ENCODE measurements at places on chromosomes 1 and 21.

DNA sequence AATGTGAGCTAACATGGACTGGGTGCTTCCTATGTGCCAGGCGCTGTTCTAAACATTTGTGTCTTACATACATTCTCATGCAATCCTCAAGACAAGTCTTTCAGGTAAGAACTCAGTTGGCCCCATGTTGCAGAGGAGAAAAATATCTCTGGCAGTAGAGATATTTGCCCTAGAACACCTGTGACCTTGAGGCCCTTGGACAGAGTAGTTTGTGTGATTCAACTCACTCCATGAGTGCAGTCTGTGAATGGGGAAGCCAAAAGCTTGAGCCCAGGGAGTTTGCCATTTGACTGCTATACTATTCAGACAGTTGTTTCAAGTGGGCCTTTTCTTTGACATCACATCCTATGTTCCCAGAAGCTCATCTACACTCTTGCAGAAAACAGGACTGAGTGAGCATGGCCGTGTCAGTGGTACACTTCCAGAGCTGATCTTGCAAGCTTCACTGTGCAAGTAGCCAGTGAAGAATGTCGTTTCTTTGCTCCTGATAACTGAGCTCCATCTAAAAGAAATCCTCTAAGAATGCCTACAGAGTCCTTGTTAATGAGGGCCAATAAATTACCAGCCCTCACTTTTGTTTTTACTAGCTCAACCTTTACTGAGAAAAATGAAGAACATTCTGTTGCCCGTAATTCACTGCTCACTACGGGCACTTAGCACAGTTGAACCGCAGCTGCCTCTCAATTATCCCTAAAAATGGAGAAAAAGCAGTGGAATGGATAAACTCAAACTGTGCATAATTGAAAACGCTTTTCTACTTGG, 98.7 kb upstream of the C8B start:
- no peak for DNase-seq

- no peak for DNase-seq
Observed at GRCh38 chr21:42991992-42992740, 17.8 kb downstream of the PKNOX1 start.

GRCh38 chr1:115338457-115338820, 390 bp upstream of the NGF start:
- DNase-seq, result no peak

GRCh38 chr21:37908691-37909090, 7.6 kb downstream of the KCNJ6 start:
- DNase-seq, result no peak

DNA sequence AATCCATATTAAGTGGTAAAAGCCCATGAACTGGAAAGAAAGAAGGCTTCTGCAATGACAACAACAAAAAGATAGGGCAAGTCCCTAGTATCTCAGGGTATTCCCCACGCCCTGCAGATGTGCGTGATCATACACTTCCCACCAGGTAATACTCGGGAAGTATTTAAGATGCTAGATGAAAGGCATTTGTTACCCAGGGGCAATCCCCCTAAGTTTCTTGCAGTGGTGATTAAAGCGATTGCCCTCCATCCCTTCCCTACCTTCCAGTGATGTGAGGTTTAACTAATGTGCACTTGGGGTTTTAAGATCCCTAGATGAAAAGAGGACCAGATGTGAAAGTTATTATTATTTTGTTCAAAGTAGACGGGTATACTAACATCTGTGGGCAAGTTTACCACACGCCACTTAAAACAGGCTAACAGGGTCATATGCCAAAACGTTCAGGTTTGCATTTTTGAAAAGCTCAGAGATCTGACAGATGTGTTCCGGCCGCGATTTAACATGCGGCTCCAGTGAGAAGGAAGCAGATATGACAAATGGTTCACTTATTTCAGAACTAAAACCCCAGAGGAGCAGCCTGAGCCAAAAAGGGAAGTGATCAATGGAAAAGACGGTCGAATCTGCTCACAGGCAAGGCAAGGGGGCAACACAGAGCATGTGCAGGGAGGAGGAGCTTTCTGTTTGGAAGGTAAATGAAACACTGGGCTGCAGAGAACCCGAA, 17.4 kb downstream of the TIAM1 start:
- no peak for DNase-seq

- no peak for DNase-seq
Observed at GRCh38 chr1:201471772-201472171, 2.8 kb upstream of the PHLDA3 start.

DNA sequence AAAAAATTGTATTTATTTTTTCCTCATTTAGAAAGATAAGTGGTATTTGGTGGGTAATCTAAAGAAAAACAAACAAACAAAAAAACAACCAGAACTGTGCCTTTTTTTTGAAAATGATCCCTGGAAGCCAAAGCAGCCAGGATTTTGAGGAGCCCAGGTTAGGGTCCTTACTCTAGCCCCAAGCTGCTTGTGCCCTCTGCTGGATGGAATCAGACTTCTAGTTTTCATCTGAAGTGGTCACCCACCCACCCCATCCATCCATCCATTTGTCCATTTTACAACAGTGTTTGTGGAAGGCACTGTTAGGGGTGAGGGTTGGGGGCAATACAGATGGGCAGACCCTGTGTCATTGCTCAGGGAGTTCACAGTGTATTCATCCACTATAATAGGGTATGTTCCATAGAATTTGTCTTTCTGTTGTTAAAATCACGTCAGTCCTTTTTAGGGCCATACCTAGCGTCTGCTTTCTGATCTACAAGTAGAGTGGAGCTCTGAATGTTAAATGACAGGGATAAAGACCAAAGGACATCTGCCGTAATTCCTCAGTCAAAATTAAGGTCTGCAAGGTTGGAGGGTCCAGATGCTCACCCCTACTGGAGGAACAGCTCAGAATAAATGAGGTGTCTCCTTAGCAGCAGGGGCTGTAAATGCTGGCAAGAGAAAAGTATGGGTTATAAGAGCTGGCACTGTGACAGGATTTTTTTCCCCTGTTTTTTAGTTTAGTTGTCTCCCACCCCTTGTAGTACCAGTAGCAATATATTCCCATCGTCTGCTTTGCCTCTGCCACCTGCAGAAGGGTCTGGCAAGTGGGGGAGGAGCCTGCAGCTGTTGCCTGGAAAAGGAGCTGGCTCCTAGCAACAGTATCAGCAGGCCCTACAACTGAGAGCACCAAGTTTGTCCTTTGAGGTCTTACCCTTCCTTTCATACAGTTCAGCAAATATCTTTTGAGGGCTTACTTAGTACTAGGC, 3.2 kb downstream of the LRRC42 start:
- no peak for DNase-seq

- DNase-seq, result no peak
Observed at GRCh38 chr1:193031431-193031830, 27.7 kb downstream of the UCHL5 start.

GRCh38 chr1:218886101-218886871, 287.4 kb upstream of the LYPLAL1 start:
- DNase-seq, result peak; percentile 79

- no peak for DNase-seq
Observed at GRCh38 chr1:204744107-204744779, 58.7 kb upstream of the LRRN2 start.

- peak; percentile 53 for DNase-seq
Observed at GRCh38 chr1:8365661-8366362, 47.9 kb downstream of the SLC45A1 start.

GRCh38 chr1:34479731-34480130, 275.1 kb upstream of the GJB5 start:
- no peak for DNase-seq

DNA sequence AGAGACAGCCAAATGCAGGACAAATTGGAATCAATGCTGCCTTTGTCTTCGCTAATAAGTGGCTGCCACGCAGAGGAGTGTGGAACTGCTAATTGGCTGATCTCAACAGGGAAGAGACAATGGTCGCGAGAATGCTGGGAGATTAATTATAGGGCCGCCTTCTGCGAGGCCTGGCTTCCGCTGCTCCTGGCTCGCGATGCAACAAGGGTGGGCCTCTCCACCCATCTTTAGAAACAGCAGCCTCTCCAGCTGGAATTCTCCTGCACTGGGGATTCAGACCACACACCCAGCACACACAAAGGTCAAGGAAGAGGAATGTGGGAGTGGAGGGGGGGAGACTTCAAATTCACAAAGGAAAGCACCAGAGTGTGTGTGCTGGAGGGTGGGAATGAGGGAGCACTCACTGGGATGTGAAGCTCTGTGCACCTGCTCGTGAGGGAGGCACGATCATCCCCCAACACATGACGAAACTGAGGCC, 200.7 kb upstream of the GRIK3 start:
- no peak for DNase-seq

- DNase-seq, result no peak
Observed at GRCh38 chr1:35708441-35708921, 10.2 kb downstream of the C1orf216 start.

Data from sciatic nerve (tissue), 2 donors.